ENCODE measurements at places on chromosomes 13 and 19.

GRCh38 chr13:42592915-42593900 lies 19.3 kb downstream of the TNFSF11 start:
- DNase-seq: no peak

GRCh38 chr19:29952646-29953045 lies 10.6 kb downstream of the URI1 start:
- DNase-seq: no peak

GRCh38 chr13:111542530-111543341 lies 222.3 kb downstream of the TEX29 start:
- no peak for DNase-seq

DNA sequence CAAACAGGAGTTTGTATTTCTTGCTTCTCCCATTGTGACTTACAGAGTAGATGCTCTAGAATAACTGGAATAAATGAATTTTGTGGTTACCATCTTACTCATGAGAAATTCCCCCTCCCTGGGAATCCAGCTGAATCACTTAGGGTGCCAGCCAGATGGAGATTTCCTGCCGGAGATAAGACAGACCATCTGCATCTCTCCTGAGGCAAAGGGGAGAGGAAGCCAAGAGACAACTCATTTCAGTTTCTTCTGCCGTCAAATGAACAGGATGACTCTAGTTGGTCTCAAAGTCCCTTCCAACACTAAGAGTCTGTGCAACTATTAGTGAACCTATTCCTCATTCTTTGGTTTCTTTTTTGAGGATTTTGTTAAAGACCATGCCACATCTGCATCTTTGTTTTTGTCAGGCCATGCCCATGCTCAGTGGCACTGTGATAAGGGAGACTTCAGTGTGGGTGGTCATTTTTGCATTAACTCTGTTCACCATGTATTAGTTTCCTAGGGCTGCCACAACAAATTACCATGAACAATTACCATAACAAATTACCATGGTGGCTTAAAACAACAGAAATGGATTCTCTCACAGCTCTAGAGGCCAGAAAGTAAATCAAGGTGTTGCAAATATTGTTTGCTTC lies 112.8 kb downstream of the NDFIP2 start:
- no peak for DNase-seq

DNA sequence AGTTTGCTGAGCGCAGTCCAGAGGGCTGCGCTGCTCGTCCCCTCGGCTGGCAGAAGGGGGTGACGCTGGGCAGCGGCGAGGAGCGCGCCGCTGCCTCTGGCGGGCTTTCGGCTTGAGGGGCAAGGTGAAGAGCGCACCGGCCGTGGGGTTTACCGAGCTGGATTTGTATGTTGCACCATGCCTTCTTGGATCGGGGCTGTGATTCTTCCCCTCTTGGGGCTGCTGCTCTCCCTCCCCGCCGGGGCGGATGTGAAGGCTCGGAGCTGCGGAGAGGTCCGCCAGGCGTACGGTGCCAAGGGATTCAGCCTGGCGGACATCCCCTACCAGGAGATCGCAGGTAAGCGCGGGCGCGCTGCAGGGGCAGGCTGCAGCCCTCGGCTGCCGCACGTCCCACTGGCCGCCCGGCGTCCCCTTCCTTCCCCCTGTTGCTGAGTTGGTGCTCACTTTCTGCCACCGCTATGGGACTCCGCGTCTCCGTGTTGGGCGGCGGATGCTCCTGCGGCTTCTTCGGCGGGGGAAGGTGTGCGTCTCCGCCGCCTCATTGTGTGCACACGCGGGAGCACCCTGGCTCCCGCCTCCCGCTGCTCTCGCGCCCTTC lies 772 bp downstream of the GPC6 start:
- DNase-seq: peak; percentile 58

DNA sequence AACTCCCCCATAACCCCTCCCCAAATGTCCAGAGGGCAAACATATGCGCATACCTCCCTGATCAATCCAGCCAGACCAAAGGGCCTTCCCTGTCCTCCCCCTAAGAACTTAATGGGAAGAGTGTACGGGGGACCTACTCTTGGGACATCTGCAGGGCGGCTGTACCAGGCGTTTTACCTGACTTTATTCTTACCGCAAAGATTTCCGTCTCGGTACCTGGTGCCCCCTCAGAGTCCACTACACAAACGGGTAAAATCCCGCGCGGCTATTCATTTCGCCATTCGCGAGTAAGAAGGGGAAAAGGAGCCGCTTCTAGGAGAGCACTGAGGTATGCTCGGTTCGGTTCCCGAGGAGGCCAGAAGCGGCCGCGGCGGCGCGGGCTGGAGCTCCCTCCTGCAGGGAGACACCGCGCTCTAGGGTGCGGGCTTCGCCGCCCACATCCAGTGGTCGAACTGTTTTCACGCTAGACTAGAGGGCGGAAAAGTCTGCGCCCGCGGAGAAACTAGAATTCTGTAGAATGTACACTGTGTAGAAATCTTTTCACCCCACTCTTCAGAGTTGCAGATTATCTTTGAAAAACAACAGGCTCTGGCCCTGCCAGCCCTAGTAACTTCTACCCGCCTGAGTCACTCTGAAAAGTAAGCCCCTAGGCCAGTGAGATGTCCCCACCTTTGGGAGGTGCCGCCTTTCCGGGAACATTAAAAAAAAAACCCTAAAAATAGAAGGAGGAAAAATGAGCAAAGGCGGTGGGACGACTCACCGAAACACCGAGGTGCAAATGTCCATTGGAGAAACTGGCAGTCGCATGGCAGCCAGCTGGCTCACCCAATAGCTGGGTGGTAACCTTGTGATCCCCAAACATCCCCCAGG lies 3.8 kb upstream of the TSHZ3 start:
- DNase-seq: peak; percentile 42

All from nephron progenitor cell (in vitro differentiated cells).